Mesenteric fat pad (tissue), 1 donor: ENCODE measurements at places on chromosomes 4 and X. TPM values are rescaled to one million over a fixed set of nuclear protein-coding genes. Genes with fewer than 3 reads are reported as not detected.

- DNase-seq: no peak
Measured at GRCh38 chrX:7108030-7108429, 39.5 kb upstream of the STS start.

DNA sequence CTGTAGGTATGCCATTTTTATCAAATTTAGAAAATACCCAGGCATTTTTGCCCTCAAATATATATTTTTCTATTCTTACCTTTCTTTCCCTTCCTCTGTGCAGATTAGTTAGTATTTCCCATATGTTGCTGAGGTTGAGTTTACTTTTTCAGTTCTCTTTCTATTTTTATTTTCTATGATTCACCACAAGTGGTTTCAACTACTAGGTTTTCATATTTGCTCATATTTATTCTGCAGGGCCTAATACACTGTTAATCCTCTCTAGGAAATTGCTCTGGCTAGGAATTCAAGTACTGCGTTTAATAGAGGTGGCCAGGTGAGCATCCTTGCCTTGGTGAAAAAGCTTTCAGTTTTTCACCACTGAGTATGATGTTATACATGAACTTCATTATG lies 1535.3 kb upstream of the PCDH10 start:
- no peak for DNase-seq

DNA sequence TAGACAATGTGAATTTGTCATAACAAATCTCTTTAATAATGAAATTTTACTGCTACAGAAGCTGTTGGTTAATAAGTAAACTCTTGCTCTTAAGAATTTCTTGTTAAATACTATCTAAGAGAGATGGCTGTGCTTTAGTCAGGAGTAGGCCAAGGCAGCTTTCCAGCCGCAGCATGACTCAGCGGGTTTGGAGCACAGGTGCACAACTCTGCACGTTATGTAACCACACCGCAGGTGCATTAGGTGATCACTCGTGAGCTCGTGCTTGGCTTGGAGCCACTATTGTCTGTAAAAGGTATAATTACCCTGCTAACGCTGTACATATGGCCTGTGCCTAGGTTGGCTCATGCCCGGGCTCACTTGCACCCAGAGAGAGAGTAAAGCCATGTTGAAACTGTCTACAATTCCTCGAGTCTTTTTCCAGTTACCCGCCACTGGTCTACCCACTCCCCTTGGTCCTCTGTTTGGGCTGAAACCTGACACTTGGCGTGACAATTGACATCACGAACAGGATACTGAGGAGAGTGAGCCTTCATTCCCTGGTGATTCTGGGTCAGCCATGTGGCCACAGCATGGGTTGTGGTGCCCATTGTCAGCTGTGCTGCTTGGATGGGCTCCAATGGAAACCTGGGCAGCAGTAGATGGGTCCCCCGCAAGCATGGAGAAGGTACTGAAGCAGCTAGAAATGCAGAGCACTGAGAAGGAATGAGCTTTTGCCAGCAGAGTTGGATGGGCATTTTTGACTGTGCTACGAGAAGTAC lies 18.4 kb upstream of the ANAPC4 start:
- no peak for DNase-seq

DNA sequence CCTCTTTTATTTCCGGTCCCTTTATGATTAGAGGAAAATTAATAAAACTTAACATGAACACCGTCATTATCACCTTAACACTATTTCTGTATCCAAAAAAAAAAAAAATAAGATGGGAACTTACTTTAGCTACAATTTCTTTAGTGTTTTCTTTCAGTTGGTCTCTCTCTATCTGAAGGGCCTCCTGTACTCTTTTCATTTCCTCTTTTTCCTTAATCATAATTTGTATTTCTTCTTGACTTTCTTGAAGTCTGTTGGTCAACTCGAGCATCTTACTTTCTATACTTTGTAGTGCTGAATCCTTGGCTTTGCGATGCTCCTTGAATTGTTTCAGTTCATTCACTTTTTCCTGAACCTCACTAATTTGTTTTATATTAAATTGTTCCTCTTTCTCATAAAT lies 45.3 kb upstream of the BDH2 start:
- no peak for DNase-seq

DNA sequence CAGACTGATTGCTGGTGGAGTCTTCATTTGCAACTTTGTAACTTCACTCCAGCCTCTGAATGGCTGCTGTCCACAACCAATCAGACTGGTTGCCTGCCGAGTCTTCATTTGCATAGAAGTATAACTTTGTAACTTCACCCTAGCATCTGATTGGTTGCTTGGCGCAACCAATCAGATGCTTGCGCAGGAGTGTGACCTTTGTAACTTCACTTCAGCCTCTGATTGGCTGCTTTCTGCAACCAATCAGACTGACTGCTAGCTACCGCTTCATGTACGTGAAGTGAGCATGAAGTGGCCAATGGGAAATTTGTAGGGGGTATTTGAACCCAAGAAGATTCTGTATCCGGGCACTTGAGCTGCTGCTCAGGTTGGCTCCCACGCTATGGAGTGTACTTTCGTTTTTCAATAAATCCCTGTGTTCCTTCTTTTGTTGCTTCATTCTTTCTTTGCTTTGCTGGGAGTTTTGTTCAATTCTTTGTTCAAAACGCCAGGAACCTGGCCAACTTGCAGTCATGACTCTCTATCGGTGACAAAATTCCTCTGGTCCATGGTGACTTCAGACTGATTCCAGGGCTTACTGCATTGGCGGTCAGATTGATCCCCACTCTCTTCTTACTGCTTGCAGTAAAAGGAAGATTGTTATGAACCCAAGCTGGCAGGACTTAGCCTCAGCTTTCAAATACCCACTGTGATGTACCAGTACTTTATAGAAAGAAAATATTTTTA lies 46.4 kb upstream of the FGG start:
- no peak for DNase-seq

- no peak for DNase-seq
Measured at GRCh38 chrX:111124418-111124817, 28.4 kb downstream of the PAK3 start.

- DNase-seq: no peak
Measured at GRCh38 chr4:6056976-6057766, 38.9 kb upstream of the C4orf50 start.

GRCh38 chr4:175951794-175952193 lies 113.8 kb upstream of the WDR17 start:
- no peak for DNase-seq

- DNase-seq: no peak
Measured at GRCh38 chr4:147160908-147161513, 215.3 kb upstream of the TTC29 start.

GRCh38 chr4:182421753-182422152 lies 178.6 kb downstream of the TENM3 start:
- no peak for DNase-seq

The OPRPN gene
- not detected for total RNA-seq

The SPANXN5 gene
- total RNA-seq: not detected

The VCX gene
- not detected for total RNA-seq

The HELT gene
- total RNA-seq: not detected

The RIPPLY1 gene
- not detected for total RNA-seq

The HTN3 gene
- not detected for total RNA-seq
